Activated CD4-positive, alpha-beta T cell treated with anti-CD3 and anti-CD28 coated beads, Interleukin-10, Interleukin-2, amounts not matched to agents 100 ng/mL and 50 ng/mL, durations not matched to agents 16 hours and 8 hours (primary cell): ENCODE measurements at places on chromosomes 3 and 15.
A peak's percentile ranks its signal among the peaks of the same experiment; 100 is the strongest.

GRCh38 chr3:180430896-180431295 is 171.1 kb upstream of the TTC14 start:
- DNase-seq, result no peak

DNA sequence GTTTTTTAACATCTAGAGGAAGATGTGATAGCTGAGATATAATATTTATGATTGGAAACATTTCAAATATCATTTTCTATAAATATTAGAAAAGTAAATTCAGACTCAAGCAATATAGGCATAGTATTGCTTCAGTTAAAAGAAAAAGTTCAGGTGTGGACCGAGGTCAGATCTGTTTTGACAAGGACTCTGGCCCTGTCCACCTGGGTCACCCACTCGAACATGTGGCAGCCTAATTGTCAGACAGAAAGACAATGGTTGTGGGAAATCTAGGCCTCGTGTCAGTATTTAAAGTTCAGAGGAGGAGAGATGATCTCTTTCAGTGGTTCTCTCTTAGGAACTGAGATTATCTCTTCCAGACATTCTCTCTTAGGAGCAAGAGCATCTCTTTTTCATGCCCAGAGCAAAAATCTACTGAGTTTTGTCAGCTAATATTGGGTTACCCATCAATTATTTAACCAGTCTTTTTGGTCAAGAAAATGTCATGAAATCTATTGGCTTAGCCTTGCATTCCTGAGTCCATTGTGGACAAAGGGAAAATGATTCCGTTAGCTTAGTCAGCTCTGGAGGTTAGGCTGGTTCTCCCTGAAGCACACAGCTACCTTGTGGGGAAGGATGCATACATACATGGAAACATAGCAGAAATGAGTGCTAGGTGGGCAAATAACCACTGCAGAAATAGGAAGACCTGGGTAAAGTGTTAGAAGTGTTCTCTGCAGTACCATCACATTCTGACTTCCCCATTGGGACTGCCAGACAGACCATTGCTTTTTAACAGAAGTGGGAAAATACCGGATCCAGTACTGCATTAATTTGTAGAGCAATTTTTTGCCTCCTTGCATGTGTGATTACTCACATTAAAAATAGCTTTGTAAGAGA is 343.3 kb downstream of the GRM7 start:
- no peak for DNase-seq

GRCh38 chr3:140843656-140844055 is 98.0 kb upstream of the SLC25A36 start:
- DNase-seq, result no peak

DNA sequence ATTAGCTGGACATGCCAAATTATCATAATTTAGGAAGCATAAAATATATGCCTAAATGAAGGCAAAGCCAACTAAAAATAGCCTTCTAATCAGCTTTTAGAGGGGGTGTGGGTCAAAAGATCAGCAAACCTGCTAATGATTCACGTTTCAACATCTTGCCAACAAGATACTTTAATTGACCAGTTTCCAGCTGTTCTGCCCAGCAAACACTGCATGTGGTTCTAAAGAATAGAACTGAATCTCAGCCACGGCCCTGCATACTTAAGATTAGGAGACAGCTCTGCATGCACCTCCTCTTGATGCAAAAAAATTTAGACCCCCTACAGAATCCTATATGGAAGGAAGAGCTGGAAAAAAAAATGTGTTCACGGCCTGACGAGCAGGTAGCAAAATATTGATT is 500.5 kb downstream of the TBL1XR1 start:
- DNase-seq, result no peak

DNA sequence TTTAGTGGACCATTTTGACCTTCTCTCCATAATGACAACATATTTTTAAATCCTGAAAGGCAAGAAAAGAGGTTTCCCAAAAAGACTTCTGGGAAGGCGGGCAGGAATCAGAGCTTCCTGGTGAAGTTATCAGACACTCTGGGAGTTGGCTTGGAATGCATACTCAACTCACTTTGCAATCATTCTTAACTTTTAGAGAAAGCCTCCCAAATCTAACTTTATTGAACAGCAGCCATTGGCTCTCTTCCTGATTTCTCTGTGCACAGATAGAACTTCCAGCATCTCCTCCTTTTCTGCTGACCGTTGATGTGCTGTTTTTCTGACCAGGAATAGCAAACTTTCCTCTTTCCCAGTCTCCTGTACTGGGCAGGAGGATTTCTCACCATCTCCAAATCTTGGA is 44.6 kb downstream of the PLCL2 start:
- DNase-seq, result no peak

DNA sequence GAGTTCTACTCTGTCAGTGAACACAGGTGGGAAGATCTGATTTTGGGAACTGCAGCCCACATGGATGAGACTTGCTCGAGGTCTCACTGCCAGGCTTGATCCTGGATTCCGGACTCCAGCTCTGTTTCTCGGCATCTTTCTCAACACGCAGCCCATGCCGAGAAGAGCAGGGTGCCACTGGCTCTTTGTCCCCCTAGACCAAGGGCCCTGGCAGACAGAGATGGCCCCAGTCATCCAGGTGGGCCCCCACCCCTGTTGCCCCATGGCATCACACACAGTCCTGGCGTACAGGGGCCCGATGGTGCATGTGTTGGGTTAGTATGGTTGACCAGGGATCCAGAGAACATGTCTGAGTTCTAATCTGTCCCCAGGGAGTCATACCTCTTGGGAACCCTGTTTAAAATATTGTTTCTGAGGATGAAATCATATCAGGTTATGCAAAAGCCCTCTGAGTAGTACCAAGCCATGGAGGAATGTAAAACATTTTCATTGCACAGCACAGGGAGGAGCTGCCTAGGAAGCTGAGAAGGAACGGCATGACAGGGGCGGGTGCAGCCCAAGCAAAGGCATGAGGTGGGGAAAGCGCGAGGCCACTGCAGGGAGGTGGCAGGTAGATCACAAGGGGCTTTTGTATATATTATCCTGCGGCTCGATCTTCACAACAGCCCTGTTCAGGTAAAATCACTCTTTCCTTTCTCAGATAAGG is 320.6 kb downstream of the UACA start:
- no peak for DNase-seq

GRCh38 chr15:60592371-60593169 is 113.6 kb upstream of the ICE2 start:
- DNase-seq, result peak; percentile 89

GRCh38 chr15:59349680-59350420 is 22.8 kb downstream of the MYO1E start:
- peak; percentile 65 for DNase-seq

DNA sequence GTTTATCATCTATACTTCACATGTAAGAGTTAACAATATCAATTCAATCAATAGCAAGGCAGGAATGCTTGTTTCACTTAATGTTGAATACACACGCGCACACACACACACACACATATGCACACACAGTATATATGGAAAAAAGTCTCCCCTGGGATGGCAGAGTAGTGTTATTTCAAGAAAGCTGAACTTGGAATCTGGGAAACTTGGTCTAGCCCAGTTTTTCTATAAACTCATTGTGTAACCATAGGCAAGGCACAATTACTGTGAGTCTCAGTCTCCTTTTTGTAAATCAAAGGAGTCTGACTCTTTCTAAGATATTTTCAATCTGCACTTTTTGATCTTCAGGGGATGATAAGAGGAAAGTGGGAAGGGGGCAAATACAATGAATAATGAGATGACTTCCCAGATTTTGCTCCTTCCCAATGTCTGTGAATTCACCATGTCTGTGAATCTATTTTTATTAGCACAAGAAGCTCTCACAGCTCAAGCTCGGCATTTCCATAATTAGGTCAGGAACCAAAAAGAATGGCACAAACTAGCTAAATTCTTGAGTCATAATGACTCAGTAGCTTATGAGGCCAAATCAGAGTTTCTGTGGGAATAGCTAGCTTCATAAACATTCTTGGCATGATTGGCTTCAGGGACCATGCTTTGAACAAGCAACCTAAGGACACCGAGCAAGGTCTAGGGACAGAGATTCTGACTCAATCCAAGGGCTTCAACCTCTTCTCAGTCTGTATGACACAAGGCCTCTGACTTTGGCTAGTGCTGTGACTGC is 227.4 kb upstream of the DCBLD2 start:
- no peak for DNase-seq

DNA sequence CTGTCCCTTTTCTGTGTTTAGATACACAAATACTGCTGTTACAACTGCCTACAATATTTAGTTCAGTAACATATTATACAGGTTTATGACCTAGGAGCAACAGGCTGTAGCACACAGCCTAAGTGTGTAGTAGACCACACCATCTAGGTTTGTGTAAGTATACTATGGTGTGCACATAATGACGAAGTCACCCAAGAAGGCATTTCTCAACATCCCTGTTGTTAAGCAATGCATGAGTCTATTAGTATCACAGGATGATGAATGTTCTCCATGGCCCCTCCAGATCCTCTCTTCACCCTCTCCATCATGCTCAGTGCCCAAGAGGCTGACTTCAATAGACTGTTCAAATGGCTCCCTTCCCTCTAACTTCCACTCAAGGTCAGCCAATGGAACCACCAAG is 14.6 kb upstream of the SEC62 start:
- DNase-seq, result no peak

GRCh38 chr3:98617841-98618240 is 24.4 kb upstream of the CPOX start:
- no peak for DNase-seq

- no peak for DNase-seq
Measured at GRCh38 chr15:70048578-70049514, 48.9 kb downstream of the TLE3 start.

DNA sequence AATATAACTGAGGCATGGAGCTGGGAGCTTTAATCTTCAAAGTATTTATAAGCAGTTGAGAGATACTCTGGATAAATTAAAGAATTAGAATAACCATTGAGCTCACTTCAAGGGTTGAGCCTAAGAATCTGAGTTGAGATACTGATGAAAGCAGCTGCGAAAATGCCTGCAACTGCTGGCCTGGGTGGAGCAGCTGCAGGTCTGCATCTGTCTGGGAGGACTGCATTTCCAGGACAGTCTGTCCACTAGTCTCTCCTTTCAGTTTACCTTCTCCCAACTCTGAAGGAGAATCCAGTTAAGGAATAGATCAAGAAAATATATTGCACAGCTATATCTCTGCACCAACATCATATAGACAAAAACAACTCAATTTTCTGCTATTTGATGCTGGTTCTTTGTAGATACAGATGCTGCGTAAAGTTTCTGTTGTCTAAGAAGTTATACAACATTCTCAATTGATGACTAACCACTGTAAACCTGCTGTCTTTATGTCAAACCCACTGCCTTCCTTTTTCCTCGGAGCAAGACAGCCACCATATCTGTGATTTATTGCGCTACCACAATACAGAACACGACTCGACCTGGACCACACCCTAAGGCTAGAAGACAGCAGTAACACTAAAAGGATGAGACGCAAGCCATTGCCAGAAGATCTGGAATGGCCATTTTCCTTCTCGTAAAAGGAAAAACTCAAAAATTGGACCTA is 245.1 kb downstream of the MAGI1 start:
- no peak for DNase-seq

DNA sequence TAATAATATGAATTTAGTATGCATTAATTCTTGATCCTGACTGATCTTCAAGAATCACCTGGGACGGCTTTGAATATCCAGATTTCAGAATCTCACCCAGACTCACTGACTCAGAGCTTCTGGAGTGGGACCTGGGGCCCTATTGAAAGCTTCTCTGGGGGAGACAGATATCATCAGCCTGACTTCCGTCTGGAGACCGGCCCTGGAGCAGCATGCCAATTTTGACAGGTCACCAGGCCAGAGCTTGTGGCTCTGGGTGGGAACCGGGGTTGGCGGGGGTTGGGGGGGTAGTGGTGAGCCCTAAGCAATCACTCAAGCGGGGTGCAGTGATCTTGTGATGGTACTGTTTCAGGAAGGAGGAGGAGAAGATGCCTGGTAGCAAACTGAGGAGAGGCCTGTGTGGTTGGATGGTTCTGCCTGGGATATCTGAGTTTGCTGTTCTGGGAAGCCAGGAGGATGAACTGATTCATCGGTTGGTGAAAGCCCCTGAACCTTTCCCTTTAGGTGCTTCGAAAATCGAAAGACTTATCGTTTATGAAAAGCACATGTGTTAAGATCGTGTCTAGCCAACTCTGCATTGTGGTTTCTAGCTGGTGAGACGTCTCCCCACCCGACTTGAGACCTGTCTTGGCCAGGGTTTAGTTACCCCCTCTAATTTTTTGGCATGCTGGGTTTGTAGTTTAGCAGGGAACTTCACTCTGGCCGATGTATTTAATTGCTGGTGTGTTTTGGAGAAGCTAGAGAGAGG is 263.9 kb upstream of the C2CD4B start:
- DNase-seq, result no peak

DNA sequence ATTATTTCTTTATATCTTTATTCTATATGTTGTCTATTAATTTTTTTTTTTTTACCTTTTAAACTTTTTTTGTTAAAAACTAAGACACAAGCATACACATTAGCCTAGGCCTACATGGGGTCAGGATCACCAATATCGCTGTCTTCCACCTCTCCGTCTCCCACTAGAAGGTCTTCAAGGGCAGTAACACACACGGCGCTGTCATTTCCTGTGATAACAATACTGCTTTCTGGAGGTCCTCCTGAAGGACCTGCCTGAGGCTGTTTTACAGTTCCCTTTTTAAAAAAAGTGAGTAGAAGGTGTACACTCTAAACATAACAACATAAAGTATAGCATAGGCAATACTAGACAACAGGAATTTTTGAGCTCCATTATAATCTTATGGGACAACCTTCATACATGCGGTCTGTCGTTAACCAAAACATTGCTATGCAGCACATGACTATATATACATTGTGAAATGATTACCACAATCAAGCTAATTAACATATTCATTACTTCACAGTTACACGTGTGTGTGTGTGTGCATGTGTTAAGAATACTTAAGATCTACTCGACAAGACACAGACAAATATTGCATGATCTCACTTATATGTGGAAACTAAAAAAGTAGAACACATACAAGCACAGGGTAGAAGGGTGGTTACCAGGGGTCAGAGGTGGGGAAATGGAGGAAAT is 20.8 kb downstream of the RAB6B start:
- no peak for DNase-seq

DNA sequence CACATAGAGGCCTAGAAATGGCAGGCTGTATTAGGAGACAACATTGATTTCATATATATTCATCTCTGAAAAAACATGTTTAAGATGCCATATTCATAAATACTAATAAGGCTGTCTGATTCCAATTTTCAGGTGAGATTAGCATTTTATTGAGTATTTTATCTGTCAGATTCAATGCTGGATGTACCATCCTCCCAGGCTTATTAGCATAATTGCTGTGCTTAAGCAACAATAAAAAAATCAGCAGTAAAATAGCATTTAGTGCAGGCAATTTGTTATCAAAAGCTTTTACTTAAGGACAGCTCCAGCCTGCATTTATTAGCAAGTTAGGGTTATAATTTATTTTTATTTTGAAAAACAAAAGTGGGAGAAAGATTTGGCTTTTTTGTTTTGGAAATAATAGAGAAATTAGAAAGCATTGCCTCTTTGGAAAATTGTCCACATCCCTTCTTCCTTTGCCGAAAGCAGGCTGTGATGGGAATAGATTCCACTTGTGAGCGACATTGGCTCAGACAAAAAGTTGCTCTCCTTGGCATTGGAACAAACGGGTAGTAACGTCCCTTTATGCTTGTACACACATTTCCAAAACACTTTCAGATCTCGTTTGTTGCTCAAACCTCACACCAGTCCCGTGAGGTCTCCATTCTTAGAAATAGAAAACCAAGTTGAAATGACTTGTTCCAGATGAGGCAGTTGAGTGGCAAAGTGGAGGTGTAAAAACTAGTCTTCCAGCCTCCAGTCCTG is 134.0 kb downstream of the LPP start:
- DNase-seq, result peak; percentile 63

GRCh38 chr3:36894914-36895313 is 49.9 kb downstream of the TRANK1 start:
- no peak for DNase-seq

GRCh38 chr3:133208184-133208583 is 170.0 kb downstream of the TMEM108 start:
- DNase-seq, result no peak
